ENCODE measurements at places on chromosomes 5 and 9. TPM values are rescaled to one million over a fixed set of nuclear protein-coding genes. Genes with fewer than 3 reads are reported as not detected.

Gene OCLN
- total RNA-seq: 3.0 TPM

Gene PITX1
- total RNA-seq: 1.5 TPM

Gene ADRB2
- total RNA-seq: 0.16 TPM

Gene CD14
- total RNA-seq: 0.36 TPM

Gene NR5A1
- total RNA-seq: not detected

Gene PKD2L2
- total RNA-seq: not detected

Gene CLK4
- total RNA-seq: 36.0 TPM

Gene LEAP2
- total RNA-seq: 0.18 TPM

Gene CENPK
- 1.4 TPM for total RNA-seq

Gene SLC25A2
- 0.72 TPM for total RNA-seq

Gene MARCHF11
- total RNA-seq: not detected

Gene CARD6
- total RNA-seq: 24.2 TPM

Gene CCDC192
- total RNA-seq: not detected

Gene CCNI2
- not detected for total RNA-seq

GRCh38 chr9:133603135-133603927, 5.9 kb downstream of the FAM163B start:
- no peak for DNase-seq

GRCh38 chr9:107422189-107423185, 67.1 kb downstream of the KLF4 start:
- peak; percentile 73 for DNase-seq

GRCh38 chr9:89120704-89121103, 57.9 kb downstream of the SHC3 start:
- no peak for DNase-seq

GRCh38 chr5:132410451-132411303, 41.2 kb downstream of the SLC22A5 start:
- peak; percentile 77 for DNase-seq

- peak; percentile 66 for DNase-seq
Observed at GRCh38 chr5:120464627-120465435, 731 bp downstream of the PRR16 start.

DNA sequence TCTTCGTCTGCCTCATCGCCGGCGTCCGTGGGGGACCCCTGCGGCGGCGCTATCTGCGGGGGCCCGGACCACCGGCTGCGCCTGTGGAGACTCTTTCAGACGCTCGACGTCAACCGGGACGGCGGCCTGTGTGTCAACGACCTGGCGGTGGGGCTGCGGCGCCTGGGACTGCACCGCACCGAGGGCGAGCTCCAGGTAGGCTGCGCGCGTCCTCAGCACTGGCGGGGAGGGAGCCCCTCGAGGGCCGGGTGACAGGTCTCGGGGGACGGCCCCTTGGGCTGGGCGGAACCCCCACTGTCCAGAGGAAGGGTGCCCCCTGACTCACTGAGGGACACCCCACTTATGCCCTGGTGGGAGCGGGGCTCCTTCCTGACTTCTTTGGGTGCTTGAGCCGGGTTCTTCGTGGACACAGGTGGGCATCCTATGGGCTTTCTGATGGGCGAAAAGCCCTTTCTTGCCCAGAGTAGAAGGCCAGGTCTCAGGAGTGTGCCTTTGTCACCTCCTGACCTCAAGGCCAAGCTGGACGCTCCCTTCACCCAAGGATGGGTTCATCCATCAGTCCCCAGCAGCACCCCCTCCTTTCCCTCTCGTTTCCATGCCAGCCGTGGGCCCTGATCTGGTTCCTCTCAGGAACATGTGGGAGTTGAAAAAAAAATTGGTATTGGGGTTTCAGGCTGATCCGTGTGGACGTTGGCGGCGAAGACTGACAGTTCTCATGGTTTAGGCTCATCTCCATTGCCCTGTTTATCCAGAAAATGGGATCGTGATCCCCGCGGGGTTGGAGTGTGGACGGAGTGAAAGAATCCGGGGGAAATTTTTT, 564 bp downstream of the SLC25A25 start:
- DNase-seq: no peak

- DNase-seq: peak; percentile 71
Observed at GRCh38 chr5:67038817-67039603, 157.6 kb downstream of the CD180 start.

GRCh38 chr5:95620870-95621838, 1.3 kb downstream of the GPR150 start:
- DNase-seq: no peak

DNA sequence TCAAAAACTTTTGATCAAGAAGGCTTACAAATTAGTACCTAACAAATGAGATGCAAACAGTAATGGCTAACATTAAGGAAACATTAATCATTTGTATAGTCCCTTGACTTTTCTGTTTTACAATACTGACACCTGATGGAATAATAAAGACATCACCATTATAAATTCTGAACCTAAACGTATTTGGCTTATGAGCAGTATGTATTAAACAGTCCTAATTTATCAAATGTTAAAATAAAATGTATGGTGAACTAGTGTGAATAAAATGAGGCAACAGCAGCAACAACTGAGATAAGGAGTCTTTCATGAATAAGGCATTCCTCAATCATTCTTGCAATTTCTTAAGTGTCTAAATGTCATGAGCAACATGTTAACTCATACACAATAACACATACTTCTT, 6.0 kb downstream of the PUM3 start:
- peak; percentile 74 for DNase-seq

GRCh38 chr5:6522331-6522730, 73.7 kb downstream of the UBE2QL1 start:
- DNase-seq: no peak

DNA sequence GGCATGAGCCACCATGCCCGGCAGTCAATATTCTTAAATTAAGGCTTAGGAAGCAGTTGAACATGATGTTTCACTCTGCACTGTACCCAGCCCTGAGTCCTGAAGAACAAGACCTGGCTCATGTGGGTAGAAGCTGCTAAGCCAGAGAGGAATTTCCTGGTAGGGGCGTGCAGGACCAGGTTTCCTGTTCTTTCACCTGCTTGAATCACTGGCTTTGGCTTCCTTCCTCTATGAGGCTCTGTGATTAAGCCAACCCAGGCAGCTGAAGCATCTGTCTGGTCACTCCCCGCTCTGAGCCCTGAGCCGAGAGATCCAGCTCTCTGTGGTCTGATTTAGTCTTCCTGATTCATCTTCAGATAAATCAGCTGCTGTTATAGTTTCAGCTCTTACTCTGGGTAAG, 29.1 kb downstream of the CFAP77 start:
- no peak for DNase-seq

DNA sequence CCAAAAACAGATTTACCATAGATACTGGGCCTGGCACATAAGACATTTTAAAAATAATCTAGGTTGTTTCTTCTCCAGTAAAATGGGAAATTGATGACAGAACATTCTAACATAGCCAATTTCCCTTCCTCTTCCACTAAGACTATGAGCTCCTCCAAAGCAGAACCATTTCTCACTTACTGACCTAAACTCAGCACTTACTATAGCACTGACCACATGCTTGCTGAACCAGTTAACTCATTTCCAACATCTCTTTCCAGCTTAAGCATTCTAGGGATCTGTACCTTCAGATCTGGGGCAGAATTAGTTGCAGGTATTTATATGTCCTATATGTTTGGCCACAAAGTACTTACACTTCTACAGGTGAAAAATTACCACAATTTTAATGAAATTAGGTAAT, 58.9 kb downstream of the TTC39B start:
- no peak for DNase-seq

GRCh38 chr5:107820429-107820828, 149.7 kb upstream of the EFNA5 start:
- peak; percentile 10 for DNase-seq

GRCh38 chr9:91180240-91180929, 181.3 kb downstream of the AUH start:
- DNase-seq: no peak

DNA sequence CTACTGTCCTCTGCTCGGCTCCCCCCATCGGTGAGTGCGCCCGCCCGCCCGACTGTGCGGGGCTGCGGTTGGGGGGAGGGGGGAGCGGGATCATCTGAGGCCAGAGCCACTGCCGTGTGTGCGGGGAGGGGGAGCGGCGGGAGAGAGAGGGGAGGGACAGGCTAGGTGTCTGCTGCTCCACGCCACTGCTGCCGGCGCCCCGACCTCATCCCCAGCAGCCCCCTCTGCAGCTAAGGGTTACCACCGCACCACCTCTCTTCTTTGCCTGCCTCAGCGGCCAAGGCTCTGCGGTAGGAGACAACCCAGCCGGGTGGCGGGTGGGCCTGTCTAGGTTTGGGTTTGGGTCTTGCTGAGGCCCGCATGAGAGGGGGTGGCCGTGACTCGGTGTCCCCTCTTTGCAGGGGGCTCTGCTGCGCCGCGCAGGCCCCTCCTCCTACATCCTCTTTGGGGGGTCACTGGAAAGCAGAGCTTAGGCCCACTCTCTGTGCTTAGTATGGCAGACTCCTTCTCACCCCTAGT, 670 bp upstream of the PURA start:
- DNase-seq: no peak

DNA sequence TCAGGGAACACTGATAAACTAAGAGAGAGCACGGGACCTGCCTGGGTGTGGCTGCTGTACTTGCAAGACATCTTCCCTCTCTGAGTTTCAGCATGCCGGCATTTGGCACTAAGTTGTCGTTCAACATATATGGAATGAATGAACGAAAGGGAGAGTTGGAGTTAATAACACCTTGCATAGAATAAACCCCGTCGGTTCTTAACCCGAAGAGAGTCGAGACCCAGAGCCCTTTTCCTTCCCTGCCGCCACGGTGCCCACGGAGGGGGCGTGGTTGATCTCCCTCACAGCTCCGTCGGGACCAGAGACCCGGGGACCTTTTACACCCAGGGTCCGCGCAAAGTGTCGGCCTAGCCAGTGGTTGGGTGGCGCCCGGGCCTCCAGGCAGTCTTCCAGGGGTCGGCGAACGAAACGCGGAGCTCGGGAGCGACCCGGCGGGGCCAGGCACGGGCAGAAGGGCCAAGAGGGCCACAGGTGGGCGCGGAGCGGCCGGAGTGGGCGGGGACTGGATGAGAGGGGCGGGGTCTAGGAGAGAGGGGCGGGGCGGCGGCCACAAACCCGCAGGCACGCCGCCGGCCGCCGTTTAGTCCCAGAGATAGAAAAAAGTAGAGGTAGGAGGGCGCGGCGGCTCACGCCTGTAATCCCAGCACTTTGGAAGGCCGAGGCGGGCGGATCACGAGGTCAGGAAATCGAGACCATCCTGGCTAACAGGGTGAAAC, 735 bp upstream of the RPL26L1 start:
- peak; percentile 52 for DNase-seq

GRCh38 chr5:14998491-14998890, 126.9 kb upstream of the ANKH start:
- DNase-seq: no peak

GRCh38 chr5:115151208-115151805, 18.4 kb downstream of the TRIM36 start:
- no peak for DNase-seq

GRCh38 chr5:176743136-176743861, 67.1 kb upstream of the UNC5A start:
- DNase-seq: no peak

DNA sequence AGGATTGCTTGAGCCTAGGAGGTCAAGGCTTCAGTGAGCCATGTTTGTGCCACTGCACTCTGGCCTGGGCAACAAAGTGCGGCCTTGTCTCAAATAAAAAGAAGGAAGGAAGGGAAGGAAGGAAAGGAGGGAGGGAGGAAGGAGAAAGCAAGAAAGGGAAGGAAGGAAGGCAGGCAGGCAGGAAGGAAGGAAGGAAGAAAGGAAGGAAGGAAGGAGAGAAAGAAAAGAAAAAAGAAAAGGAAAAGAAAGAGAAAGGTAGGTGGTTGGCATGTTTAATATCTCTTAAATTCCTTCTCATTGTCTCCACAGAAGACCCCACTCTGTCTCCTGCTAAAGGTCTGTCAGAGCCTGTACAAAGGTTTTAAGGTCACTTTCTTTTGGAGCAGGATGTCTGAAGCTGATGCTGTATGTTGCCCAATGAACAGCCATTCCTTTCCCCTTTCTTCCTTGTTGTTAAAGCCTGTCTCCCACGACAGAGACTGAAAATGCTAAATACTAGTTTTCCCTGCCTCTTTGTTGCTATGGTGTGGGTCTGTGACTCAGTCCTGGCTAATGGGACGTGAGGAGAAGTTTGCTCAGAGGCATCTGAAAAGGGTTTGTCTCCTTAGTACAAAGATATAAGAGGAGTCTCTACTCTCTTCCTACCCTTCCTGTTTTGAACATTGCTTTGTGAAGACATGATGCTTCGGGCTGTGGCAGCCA, 213.3 kb downstream of the PCSK1 start:
- DNase-seq: peak; percentile 72

GRCh38 chr9:126708178-126708577, 94.5 kb downstream of the LMX1B start:
- DNase-seq: no peak

- DNase-seq: peak; percentile 38
Observed at GRCh38 chr5:73433982-73434342, 14.6 kb downstream of the FOXD1 start.

- peak; percentile 98 for DNase-seq
Observed at GRCh38 chr5:54646356-54647101, 129.0 kb downstream of the SNX18 start.

DNA sequence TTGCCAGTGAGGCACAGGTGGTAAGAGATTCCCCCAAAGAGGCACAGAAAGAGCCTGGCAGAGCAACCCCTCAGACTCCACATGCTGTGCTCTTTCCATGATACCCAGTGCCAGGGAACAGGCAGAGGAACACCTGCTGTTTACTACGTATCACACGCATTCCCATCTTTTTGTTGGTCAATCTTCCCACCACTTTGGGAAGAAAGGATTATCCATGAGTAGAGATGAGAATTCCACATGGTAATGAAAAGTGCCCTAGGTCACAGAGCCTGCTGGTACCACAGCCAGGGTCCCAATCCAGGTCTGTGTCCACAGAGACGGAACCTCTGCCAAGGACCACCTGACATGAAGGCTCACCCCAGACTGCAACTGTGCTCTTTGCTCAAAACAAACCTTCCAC, 86.6 kb downstream of the LHFPL2 start:
- no peak for DNase-seq

DNA sequence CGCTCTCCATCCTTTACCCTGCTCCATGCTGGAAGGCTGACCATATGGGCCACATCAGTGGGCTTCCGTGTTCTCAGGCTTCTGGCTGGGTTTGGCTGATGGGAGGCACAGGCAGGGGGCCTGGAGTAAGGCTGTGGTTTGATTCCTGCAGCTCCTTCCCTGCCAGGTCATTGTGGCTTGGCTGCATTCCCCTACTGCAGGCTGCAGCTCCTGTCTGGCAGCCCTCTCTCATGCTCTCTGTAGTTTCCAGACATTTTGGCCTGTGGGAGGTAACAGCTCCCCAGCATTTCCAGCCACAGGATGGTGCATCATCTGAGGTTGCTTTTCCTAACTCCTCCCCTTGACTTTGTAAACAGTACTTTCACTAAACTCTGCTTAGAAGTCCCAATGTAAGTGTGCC, 102.0 kb upstream of the PTPN3 start:
- peak; percentile 81 for DNase-seq

Measured in fibroblast of the aortic adventitia (primary cell).